ENCODE measurements at places on chromosomes 1 and 21. TPM values are rescaled to one million over a fixed set of nuclear protein-coding genes. Genes with fewer than 3 reads are reported as not detected.

- H3K4me3 ChIP-seq: no peak overlapping the region
- DNase-seq: no peak
- no peaks in the 10 kb centered on the region for H3K4me1 ChIP-seq
- no peak overlapping the region for H3K27ac ChIP-seq
- no peaks in the 10 kb centered on the region for H3K27me3 ChIP-seq
- H3K36me3 ChIP-seq: no peaks in the 10 kb centered on the region
Observed at GRCh38 chr1:154832384-154832783, 37.7 kb downstream of the KCNN3 start.

- H3K27me3 ChIP-seq: peaks cover 3% of the 10 kb centered on the region
- DNase-seq: no peak
- no peak overlapping the region for H3K4me3 ChIP-seq
- no peak overlapping the region for H3K27ac ChIP-seq
- H3K4me1 ChIP-seq: no peaks in the 10 kb centered on the region
- no peaks in the 10 kb centered on the region for H3K36me3 ChIP-seq
Observed at GRCh38 chr1:152886758-152887409, 8.8 kb downstream of the SMCP start.

GRCh38 chr1:234488054-234489006, 9.4 kb upstream of the TARBP1 start:
- no peak overlapping the region for H3K4me3 ChIP-seq
- no peak for DNase-seq
- no peaks in the 10 kb centered on the region for H3K36me3 ChIP-seq

DNA sequence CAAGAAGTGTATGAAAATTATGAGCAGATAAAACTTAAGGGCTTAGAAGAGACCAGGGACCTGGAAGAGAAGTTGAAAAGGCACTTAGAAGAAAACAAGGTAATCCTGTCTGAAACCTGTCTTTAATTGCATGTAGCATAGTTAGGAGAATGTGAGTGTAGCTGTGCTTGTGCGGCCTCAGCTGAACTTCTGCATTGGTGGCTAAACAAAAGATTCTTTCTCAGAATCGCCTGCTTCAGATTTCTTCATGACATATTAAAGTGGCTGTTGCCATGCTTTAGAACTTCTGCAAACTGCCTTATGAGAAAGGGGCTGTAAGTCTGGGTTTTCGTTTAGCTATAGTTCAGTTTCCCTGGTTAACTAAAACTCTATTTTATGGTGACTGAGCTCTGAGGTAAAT, 94.5 kb downstream of the VPS26C start:
- H3K4me1 ChIP-seq: no peaks in the 10 kb centered on the region
- H3K27me3 ChIP-seq: no peaks in the 10 kb centered on the region
- H3K36me3 ChIP-seq: peaks cover 54% of the 10 kb centered on the region
- no peak overlapping the region for H3K4me3 ChIP-seq
- H3K27ac ChIP-seq: no peak overlapping the region
- no peak for DNase-seq

DNA sequence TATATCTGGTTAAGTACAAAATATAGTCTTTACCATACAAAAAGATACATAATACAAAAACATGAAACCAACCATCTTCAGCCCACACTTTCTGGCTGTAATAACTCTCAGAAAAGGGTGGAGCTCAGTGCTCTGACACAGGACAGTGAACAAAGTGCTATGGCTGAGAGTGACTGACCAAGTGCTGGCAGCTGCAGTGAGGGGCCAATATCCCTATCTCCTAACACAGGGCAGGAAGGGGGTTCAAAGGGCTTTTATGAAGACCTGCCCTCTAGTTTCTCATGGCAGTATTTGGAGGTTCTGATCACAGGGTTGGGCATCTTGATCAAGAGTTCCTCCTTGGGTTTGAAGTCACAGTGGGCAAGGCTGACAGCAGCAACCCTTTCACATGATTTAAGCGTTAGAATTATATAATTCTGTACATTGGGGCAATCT, 3.9 kb downstream of the TXNIP start:
- DNase-seq: no peak
- H3K27me3 ChIP-seq: no peaks in the 10 kb centered on the region
- peaks cover 36% of the 10 kb centered on the region for H3K36me3 ChIP-seq
- H3K4me3 ChIP-seq: peak overlapping the region; percentile 100

- H3K27me3 ChIP-seq: no peaks in the 10 kb centered on the region
- no peaks in the 10 kb centered on the region for H3K36me3 ChIP-seq
- no peak overlapping the region for H3K27ac ChIP-seq
- H3K4me3 ChIP-seq: no peak overlapping the region
- no peak for DNase-seq
Observed at GRCh38 chr1:70458131-70458530, 47.1 kb downstream of the CTH start.

DNA sequence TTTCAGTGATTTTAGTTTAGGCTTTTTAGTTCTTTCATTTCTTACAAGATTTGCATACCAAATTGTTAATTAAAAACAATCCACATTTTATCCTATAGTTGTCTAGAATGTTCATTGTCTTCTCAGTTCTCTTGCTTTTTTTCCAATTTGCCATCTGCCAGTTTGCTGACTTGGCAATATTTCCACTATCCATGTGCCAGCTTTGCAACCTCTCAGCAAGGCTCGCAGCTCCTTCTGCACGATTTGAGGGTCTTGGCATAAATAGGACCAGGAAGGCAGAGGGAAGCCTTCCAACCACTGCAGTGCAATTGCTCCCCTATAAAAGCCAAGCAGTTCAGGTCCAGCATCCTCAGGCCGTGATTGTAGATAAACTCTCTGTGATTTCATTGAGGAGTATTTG, 306.8 kb upstream of the FMN2 start:
- no peak overlapping the region for H3K4me3 ChIP-seq
- no peaks in the 10 kb centered on the region for H3K27me3 ChIP-seq
- no peak overlapping the region for H3K27ac ChIP-seq
- no peaks in the 10 kb centered on the region for H3K36me3 ChIP-seq

DNA sequence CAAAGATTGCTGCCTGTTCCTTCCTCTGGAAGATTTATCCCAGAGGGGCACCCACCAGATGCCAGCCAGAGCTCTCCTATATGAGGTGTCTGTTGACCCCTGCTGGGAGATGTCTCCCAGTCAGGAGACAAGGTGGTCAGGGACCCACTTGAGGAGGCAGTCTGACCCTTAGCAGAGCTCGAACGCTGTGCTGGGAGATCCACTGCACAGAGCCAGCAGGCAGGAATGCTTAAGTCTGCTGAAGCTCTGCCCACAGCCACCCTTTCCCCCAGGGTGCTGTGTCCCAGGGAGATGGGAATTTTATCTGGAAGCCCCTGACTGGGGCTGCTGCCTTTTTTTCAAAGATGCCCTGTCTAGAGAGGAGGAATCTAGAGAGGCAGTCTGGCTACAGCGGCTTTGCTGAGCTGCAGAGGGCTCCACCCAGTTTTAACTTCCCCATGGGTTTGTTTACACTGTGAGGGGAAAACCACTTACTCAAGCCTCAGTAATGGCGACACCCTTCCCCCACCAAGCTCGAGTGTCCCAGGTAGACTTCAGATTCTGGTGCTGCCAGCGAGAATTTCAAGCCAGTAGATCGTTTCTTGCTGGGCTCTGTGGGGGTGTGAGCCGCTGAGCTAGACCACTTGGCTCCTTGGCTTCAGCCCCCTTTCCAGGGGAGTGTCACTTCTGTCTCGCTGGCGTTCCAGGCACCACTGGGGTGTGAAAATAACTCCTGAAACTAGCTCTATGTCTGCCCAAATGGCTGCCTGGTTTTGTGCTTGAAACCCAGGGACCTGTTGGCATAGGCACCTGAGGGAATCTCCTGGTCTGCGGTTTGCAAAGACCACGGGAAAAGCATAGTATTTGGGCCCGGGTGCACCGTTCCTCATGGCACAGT, 51.1 kb upstream of the PDC start:
- H3K27me3 ChIP-seq: no peaks in the 10 kb centered on the region
- no peaks in the 10 kb centered on the region for H3K4me1 ChIP-seq
- no peak for DNase-seq
- H3K36me3 ChIP-seq: no peaks in the 10 kb centered on the region
- no peak overlapping the region for H3K27ac ChIP-seq
- H3K4me3 ChIP-seq: no peak overlapping the region

DNA sequence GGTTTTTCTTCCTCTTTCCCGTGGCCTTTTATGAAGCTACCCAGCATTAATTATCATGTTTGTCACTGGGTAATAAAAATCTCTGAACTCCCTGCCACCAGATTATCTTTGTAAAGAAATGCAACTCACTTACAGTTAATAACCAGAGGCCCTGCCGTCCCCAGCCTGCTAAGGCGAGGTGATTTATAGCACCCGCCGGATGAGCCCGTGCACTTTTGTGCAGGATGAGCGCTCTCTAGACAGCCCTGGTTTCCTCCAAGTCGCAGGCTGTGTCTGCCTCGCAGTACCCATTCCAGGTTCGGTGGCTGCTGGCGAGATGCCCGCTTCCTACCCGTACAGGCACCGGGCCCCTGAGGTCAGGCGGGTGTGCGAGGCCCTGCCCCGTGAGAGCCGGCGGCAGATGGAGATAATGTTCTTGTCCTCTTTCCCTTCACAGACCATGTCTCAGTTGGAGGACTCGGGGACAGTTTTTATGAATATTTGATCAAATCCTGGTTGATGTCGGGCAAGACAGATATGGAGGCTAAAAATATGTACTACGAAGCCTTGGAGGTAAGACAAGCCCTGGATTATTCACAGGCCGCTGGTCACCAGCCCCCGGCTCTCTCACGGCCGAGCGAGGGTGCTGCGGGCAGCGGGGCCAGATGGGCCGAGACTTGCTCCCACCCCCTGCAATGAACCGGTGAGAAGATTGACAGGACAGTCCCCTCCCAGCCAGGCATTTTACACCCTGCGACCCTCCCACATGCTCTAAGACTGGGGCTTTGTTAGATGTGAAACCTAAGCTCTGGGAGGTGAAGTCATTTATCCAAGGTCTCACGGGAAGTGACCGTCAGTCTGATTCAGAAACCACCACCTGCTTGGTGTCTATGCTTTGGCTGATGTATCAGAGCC, 28.5 kb upstream of the SELENON start:
- H3K4me1 ChIP-seq: peaks cover 84% of the 10 kb centered on the region
- DNase-seq: peak; percentile 38
- H3K36me3 ChIP-seq: peaks cover 17% of the 10 kb centered on the region
- H3K27me3 ChIP-seq: no peaks in the 10 kb centered on the region

- no peaks in the 10 kb centered on the region for H3K4me1 ChIP-seq
- H3K27me3 ChIP-seq: peaks cover 11% of the 10 kb centered on the region
- H3K36me3 ChIP-seq: no peaks in the 10 kb centered on the region
Observed at GRCh38 chr1:225816643-225817538, 7.0 kb downstream of the EPHX1 start.

GRCh38 chr1:159152031-159152430, 19.4 kb upstream of the CADM3 start:
- no peak overlapping the region for H3K27ac ChIP-seq
- no peak overlapping the region for H3K4me3 ChIP-seq
- H3K27me3 ChIP-seq: no peaks in the 10 kb centered on the region
- no peaks in the 10 kb centered on the region for H3K36me3 ChIP-seq
- no peaks in the 10 kb centered on the region for H3K4me1 ChIP-seq
- DNase-seq: no peak

- no peak overlapping the region for H3K27ac ChIP-seq
- H3K27me3 ChIP-seq: no peaks in the 10 kb centered on the region
- no peak for DNase-seq
- no peak overlapping the region for H3K4me3 ChIP-seq
Observed at GRCh38 chr1:154547105-154547732, 11.2 kb downstream of the UBE2Q1 start.

DNA sequence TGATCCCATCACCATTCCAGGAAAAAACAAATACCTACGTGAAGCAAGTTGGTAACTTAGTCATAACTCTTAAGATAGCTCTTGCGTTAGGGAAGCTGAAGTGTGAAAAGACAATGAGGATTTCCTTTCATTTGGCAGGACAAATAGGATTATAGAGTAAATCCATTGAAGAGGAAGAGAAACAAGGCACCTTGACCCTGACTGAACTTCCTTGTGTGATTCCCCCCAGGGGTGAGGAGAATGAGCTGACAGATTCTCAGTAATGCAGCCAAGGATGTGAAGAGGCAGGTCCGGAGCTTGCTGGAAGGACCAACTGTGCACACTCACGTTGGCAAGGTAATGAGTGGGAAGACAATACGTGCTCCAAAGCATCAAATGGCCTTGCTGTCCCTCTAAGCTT, 55.0 kb upstream of the HMCN1 start:
- H3K4me1 ChIP-seq: peaks cover 30% of the 10 kb centered on the region
- no peaks in the 10 kb centered on the region for H3K27me3 ChIP-seq
- no peak overlapping the region for H3K27ac ChIP-seq
- no peak overlapping the region for H3K4me3 ChIP-seq
- DNase-seq: no peak
- H3K36me3 ChIP-seq: no peaks in the 10 kb centered on the region

GRCh38 chr1:211601982-211602670, 23.2 kb upstream of the SLC30A1 start:
- no peak overlapping the region for H3K4me3 ChIP-seq
- H3K27me3 ChIP-seq: no peaks in the 10 kb centered on the region
- H3K4me1 ChIP-seq: peaks cover 3% of the 10 kb centered on the region
- H3K27ac ChIP-seq: no peak overlapping the region
- DNase-seq: no peak

DNA sequence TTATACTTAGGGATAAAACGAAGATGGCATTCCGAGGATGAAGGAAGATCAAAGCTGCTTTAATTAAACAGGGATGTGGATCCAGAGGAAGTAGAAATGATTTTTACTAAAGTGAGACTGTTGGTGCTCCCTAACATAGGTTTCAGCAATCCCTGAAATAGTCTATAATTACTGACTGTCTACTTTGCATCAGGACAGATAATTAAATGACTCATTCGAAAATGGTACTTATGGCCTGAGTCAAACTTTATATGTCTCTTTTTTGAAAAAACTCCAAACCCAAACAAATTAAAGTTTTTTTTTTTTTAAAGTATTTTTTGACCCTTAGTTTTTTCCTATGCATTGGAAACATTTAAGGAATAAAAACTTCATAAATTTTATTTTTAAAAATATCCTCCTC, 90.3 kb downstream of the LYST start:
- H3K4me3 ChIP-seq: no peak overlapping the region
- no peak for DNase-seq
- H3K4me1 ChIP-seq: no peaks in the 10 kb centered on the region
- H3K27me3 ChIP-seq: no peaks in the 10 kb centered on the region
- H3K27ac ChIP-seq: no peak overlapping the region

DNA sequence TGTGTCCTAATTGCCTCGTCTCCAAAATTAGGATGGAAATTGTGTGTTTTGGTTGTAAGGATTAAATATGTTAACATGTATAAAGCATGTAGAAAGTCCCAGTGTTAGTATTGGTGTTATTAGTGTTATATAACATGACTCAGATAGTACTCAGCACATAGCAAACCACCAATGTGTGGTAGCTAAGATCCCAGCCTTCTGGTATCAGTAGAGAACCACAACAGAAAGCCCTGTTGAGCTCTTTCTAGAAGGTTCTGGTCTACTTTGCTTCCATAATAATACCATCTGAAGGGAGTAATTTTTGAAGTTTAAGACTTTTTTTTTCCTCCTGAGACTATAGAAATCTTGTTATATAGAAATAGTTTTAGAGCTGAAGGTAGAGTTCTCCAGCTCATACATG, 259.3 kb upstream of the SGIP1 start:
- no peak for DNase-seq
- no peaks in the 10 kb centered on the region for H3K27me3 ChIP-seq
- H3K36me3 ChIP-seq: no peaks in the 10 kb centered on the region
- peaks cover 64% of the 10 kb centered on the region for H3K4me1 ChIP-seq
- H3K4me3 ChIP-seq: no peak overlapping the region

Gene IL6R
- 80.8 TPM for total RNA-seq

Gene RSPH1
- total RNA-seq: not detected

Gene GPX7
- 28.1 TPM for total RNA-seq

Gene SLC9C2
- not detected for total RNA-seq

Gene HUNK
- total RNA-seq: 0.35 TPM

Gene SYT6
- not detected for total RNA-seq

Gene NECAP2
- 98.4 TPM for total RNA-seq

All from T-cell (primary cell).